Stimulated activated CD8-positive, alpha-beta memory T cell treated with anti-CD3 and anti-CD28 coated beads, Interleukin-15, amount 100 ng/mL, for 48 hours (primary cell): ENCODE measurements at places on chromosomes 5 and 9.

DNA sequence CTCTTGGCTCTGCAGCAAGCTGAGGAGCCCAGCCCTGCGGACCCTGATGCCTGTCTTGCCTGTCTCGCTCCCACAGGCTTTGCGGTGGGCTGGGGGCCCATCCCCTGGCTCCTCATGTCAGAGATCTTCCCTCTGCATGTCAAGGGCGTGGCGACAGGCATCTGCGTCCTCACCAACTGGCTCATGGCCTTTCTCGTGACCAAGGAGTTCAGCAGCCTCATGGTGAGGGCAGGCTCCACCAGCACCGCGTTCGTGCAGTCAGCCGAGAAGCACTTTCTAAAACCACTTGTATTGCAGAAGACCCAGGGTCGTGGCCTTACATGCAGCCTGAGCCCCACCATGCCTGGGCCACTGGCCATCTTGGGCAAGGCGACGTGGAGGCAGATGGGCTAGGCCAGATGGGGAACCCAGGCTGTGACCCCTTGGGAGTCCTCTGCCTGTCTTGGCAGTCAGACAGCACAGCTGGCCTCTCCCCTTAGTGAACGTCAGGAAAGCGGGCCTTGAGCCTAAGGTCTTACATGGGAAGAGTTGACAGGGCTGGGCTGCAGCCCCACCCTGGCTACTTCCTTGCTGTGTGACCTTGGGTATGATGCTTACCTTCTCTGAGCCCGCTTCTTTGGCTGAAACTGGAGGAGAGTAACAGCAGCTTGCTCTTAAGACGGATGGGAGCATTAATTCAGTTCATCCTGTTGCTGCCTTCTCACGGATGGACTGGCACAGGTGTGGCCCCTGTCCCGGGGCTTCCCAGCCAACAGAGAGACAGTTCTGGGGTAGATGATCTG, 8.6 kb downstream of the SLC2A8 start:
- no peak for DNase-seq

GRCh38 chr5:45672271-45672670, 23.9 kb downstream of the HCN1 start:
- no peak for DNase-seq

- DNase-seq, result no peak
Measured at GRCh38 chr5:66454186-66455078, 141.8 kb upstream of the MAST4 start.

DNA sequence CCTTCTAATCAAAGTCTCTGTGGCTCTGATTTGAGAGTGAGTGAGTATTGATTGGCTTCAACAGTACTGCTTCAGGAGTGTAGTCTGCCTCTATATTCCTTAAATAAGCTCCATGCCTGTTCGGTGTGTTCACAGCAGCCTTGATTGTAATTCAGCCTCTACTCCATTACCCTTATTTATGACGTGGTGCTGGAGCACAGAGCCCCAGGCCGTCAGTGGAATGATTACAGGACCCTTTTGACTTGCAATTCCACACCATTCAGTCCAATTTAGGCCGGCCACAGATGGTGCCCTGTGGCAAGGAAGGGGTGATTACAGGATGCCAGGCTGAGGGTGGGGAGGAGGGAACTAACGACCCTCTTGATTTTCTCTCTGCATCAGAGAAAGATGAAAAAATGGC, 110.3 kb downstream of the ASTN2 start:
- DNase-seq, result no peak

GRCh38 chr5:80967500-80968181, 7.5 kb downstream of the RASGRF2 start:
- DNase-seq, result no peak
